Hypothalamus (tissue), 51 donors: ENCODE measurements at places on chromosomes 5 and 9.

DNA sequence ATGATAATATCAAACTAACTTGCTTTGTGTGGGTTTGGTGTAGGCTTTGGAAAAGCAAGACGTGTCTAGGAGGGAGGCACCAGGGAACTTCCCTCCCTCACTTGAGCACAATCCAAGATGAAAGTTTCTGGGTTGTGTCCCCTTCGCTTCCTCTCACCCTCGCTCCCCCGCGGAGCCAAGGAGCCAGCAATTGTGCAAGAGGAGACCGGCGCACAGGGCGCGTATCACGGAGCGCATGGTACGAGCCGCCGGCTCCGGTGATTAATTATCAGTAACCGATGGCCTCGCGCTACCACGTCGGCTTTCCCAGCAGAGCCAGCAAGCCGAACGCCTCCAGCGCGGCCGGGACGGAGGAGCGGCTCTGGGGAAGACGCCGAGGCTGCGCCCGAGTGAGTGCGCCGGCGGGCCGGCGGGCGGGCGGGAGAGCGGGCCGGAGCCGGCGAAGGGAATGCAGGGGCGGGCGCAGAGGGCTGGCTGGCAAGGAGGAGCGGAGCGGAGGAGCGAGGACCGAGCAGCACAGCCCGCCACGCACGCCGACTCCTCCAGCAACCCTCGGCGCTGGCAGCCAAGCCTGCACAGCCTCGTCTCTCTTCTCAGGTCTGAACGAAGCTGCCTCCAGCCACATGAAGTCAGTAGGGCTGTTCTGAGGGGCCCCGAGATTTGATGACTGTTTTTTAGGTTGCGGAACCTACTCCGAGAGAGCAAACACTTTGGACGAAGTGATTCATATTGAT is 143.6 kb downstream of the BNC2 start:
- DNase-seq: peak; percentile 38

DNA sequence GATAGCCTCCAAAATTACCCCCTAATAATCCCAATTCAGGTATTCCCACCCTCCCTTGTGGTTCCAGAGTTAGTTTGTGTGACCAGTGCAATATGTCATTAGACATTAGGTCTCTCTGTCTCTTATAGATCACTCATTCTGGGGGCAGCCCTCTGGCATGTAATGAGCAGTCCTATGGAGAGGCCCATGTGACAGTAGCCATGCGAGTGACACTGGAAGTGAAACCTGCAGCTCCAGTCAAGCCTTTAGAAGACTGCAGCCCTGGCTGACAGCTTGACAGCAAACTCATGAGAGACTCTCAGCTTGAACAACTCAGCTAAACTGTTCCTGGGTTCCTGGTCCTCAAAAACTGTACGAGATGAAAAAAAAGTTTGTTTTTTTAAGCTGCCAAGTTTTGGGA is 54.0 kb upstream of the HSPB3 start:
- no peak for DNase-seq

- no peak for DNase-seq
Measured at GRCh38 chr9:82880336-82881050, 182.4 kb downstream of the RASEF start.

- no peak for DNase-seq
Measured at GRCh38 chr9:116605904-116606341, 81.2 kb upstream of the TRIM32 start.

DNA sequence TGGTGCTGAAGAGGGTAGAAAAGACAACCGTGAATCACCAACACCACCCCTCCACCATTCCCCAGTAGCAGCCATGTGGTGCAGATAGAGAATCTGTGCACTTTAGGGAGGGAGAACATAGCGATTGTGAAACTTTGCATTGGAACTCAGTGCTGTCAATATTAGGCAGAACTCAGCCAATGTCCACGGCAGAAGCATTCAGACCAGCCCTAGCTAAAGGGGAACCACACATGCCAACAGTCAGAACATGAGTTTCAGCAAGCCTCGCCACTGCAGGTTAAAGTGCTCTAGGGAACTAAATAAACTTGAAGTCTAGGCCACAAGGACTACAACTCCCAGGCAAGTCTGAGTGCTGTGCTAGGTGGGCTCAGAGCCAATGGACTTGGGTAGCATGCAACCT is 38.5 kb upstream of the DEPDC1B start:
- DNase-seq: no peak

DNA sequence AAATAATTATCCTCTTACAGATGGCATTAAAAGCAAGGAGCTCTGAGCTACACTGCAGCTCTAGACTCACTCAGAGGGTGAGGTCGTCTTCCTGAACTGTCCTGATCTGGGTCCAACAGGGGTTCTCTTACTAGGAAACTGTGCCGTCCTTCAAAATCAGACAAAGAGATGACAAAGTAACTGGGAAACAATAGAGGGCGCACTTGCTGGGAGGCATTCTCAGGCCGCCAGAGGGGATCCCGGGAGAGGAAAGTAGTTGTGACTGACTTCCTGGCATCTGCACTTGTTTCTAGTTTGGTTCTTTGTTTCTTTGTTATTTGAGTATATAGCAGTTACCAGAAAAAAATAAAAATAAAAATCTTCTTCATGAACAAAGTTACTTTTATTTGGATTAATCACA is 142.9 kb upstream of the MSX2 start:
- no peak for DNase-seq

- DNase-seq: no peak
Measured at GRCh38 chr5:78953092-78953800, 31.9 kb downstream of the ARSB start.

- DNase-seq: no peak
Measured at GRCh38 chr5:123150089-123150488, 61.0 kb downstream of the PRDM6 start.

- DNase-seq: no peak
Measured at GRCh38 chr5:88670461-88670860, 212.5 kb downstream of the MEF2C start.

DNA sequence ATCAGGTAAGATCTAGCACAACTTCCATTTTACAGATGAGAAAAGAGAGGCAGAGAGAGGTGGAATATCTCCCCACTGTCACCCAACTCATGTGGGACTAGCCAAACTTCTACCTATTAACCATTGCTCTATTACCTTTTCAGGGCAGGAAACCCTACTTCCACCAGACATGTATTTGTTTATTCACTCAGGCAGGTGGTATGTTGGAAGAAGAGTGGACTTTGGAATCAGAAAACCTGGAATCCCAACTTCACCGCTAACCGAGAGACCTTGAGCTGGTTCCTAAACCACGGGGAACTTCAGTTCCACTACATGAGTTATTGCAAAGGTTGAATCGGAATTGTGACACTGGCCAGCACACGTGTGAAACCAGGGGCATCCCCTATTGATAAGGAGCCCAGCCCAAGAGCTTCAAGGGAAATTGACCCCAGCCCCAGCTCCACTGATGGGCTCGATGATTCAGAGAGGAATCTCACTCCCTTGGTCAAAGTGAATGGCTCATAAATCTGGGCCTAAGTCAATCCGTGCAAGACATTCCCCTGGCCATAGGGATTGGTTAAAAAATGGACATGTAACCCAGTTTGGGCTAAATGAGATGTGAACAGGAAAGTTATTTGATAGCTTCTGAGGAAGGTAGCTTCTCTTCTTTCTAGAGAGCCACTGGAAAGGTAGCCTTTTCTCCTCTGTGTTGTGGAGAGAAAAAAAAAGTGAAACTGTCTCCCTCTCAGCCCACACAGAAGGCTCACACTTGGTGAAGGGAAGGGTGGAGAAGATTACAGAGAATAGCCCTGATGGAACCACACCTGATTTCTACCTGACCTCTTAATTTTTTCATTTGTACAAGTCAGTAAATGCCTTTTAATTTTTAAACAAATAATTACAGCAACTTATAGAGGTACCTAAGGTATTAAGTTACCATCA is 5.5 kb upstream of the GLIS3 start:
- no peak for DNase-seq
